ENCODE measurements at places on chromosomes 4 and X. TPM values are rescaled to one million over a fixed set of nuclear protein-coding genes. Genes with fewer than 3 reads are reported as not detected.

ETDB gene
- not detected for total RNA-seq

RBM46 gene
- not detected for total RNA-seq

DNA sequence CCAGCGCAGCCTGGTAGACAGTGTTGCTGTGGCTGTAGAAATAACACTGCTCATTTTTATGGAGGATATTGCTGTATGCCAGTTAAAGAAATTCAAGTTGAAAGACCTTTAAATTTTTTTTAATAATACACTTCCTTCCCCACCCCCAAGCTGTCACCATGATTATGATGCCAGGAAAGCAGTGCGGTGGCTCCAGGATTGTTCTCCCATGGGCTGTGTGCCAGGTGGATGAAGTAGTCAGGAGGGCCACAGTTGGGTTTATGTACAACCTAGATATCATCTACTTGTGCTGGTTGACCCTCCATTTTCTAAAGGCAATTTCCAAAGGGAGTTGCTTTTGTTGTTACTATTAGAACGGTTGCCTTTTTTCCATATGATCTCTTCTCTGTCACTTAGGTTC is 136.6 kb downstream of the AFF1 start:
- DNase-seq = no peak

GRCh38 chr4:3342182-3342854 is 49.5 kb downstream of the RGS12 start:
- DNase-seq = no peak

DNA sequence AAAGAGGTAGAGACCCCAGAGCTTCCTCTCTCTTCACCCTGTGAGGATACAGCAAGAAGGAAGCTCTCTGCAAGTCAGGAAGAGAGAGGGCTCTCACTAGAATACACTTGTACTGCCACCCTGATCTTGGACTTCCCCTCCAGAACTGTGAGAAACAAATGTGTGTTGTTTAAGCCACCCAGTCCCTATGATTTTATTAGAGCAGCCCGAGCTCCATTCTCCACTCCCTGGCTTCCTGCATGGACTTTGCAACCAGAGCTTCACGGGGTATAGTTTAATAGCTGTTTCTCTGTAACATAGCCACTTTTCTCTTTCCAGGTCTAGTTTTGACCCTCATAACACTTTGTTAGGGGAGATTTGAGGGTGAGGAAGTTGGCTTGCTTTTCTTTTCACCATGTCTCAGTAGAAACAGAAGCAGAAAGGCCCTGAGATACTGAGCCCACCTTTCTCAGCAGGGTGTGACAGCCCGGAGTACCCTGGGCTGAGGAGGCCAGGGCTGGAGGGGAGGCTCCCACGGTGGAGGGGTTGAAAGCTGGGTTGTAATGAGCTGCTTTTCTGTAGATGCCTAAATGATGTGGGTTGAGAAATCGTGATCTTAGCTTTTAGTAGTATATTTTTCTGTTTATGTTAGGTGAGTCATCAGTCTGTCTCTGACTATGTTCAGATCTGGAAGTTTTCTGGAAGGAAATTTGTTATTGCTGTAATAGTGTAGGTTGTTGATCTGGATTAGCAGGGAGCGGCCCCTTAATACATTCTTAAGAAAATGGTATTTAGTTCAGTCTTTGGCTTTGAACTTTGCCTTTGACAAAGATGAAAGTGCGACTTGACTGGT is 118.6 kb downstream of the PTTG2 start:
- DNase-seq = no peak

- no peak for DNase-seq
Measured at GRCh38 chr4:27514711-27515110, 654.1 kb downstream of the STIM2 start.

DNA sequence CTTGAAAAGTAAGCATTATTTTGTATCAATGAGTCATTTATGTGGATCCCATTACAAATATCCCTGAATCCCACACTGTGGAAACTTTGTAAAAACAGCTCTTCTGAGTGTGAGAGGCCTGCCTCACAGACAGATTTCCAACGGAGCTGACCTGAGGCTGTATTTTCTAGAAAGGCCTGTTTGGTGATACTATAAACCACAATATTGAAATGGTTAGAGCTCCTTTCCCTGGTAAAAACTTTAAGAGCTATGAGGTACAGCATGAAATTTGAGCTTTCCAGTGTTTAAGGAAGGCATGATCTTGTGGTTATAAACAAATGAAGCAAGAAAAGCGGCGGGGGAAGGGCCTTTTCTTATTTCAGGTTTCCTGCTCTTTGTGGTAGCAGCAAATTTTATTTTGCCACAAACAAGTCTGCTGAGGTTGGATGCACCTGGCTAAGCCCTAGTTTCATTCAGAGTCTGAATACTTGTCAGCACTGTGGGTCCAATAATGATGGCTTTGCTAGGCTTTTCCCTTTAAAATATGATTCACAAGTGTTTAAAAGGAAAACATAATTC is 86.8 kb upstream of the ETNPPL start:
- DNase-seq = no peak

All from suprapubic skin (tissue), 4 donors.